ENCODE measurements at places on chromosomes 3 and 15.
A peak's percentile ranks its signal among the peaks of the same experiment; 100 is the strongest.

DNA sequence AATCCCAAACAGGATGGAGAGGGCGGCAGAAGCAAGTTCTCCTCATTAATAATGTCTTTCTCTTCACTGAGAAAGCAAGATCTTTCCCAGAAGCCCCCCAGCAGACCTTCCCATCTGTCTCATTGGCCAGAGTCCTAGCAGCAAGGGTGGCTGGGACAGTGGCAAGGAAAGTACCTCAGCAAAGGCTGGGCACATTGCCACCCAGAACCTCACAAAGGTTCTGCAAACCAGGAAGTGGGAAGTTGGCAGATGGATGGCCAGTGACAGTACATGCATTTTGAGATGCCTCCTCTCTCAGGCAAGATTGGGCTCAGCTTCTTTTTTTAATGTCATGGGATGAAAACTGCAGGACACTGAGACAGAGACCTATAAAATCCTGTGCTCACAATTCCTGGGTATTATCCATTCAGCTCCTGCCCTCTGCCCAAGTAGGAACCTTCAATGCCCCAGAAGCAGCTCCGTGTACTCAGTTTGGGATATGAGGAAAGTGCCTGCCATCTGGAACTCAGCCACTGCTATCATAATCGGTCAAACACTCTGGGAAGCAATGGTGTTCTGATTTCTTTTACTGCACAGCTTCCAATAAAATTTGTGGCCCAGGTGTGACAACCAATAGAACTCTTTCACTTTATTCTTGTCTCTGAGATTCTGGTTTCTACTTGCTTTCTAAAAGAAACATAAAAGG lies 25.5 kb downstream of the DPH3 start:
- DNase-seq: no peak

GRCh38 chr3:48950051-48950450 lies 31.4 kb downstream of the ARIH2 start:
- no peak for DNase-seq

DNA sequence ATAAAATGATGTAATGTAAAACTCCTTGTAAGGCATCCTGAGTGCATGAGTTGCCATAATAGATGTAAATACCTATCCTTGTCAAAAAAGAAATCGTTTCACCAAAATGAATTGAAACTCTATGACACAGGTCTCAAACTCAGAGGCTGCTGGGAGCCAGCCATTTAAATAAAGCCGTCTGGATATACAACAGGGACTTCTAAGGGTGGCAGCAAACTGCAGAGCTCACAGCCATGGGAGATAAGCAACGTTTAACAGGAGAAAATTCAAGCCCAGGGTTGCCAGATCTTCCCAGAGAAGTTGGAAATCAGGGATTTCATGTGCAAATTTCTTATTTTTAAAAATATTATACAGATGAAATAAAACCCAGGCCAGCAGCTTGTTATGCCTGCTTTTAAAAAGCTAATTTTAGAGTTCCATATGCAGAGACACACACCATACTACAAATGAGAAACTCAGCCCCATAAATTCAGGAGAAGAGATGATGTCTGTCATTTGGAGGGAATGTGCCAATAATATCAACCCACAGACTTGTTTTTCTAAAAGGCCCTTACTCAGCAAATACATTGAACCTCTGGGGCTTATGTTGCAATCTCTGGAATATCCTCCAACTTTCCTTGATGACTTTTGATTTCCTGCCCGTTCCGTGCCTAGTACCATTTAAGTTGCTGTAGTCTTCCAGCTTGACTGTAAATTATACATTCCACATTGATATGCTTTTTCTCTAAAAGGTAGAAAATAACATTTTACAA lies 75.6 kb downstream of the AQP9 start:
- DNase-seq: no peak

DNA sequence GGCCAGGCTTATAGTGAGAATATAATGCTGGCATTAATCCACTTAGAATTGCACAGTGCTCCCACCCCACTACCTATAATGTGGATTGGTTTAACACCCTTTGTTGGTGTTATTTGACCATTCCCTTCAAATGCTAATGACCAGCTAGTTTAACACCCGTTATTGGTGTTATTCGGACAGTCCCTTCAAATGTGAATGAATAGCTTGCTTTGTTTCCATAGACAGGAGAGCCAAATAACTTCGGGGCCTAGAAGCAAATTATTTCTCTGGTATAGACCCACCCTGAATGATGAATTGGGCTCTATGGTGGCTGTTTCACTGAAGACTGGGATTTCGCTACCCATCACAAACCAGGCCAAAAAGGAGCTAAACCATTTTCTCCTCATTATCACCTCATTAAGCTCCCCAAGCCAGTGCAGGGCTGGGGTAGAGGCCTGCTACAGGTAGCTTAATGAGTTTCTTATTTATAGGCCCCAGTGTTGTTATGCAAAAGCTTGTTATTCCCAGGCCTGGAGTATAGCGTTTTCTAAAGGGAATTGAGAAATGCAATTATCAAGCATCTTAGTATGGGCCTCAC lies 494.1 kb upstream of the DPH6 start:
- no peak for DNase-seq

DNA sequence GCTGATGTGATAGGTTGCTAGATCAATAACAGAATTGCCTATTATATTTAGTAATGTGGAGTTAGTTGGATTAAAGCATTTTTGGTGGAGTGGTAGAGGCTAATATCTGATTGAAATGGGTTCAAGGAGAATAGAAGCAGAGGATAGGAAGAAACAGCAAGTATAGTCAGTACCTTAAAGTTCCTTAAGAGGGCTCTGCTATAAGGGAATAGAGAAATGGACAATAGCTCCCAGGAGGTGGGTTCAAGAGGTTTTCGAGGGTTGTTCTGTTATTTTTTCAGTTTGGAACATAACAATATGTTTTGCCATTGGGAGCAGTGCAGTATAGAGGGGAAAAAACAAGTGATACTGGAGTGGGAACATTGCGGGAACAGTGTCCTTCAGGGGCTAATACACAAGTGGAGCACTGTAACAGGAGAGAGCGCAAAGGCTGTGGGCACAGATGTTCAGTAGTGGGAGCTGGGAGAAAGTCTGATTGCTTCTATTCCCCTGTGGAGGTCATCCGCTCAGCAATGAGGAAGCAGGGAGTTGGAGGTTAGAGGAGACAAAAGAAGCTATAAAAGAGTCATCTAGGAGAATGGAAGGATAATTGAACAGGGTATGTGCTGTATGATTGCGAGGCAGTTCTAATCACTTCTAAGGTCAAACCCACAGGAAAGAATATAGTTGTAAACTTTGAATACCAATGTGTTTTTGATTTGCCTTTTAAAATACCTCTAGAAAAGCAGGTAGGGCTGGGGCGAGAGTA lies 3.3 kb downstream of the MRPS11 start:
- DNase-seq: no peak

DNA sequence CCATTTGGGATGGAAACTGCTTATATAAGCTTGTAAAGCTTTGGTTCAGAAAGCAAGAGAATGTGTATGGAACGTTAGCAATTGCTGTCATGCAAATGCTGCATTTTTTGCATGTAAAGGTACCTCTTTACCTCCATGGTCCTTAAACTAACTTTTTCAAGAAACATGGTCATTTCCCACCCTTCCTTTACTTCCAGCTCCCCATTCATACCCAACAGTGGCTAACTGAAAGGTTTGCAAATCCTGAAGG lies 84.3 kb downstream of the SMAD3 start:
- DNase-seq: no peak

DNA sequence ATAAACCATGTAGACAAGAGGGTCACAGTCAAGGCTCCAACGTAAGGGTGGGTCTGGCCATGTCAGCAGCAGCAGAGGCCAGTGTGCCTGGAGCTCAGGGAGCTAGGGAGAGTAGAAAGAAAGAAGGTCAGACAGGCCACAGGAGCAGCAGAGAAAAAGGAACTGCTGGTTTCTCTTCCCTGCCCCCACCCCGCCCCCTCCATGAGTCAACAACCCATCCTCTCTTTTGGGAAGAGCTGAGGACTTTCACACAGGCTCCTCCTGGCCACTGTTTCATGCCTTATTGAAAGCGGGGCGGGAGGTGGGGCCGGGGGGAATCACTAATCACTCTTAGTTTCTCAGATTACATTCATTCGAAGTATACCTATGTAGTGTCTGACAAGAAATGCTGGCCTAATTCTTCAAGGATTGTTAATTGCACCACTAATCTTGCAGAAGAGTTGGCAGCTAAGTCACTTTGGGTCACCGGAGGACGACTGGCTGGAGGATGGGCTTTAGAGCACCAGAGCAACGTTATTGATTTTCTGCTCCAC lies 9.1 kb upstream of the SCG3 start:
- no peak for DNase-seq

- no peak for DNase-seq
Observed at GRCh38 chr3:130395916-130396315, 50.4 kb downstream of the COL6A5 start.

DNA sequence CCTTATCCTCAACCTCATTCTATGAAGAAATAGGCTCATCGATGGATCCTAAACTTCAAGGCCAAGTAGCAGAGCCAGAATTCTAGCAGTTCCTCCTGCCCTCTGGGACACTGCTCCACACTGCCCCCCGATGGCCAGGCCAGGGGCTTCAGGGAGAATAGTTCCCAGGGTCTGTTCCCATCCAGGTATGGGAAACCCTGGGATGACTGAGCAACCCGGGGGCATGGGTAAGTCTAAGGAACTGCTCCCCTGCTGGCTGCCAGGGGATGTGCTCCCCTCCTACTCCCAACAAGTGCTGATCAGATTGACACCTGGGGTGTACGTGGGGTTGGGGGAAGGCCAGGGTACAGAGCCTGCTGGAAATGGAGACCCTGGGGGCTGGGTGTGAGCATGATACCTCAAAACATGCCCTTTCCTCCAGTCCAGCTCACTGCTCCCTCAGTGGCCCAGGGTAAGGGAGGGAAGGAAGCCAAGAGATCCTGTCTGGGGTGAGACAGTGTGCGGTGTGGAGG lies 7.6 kb downstream of the ULK3 start:
- peak; percentile 74 for DNase-seq

- no peak for DNase-seq
Observed at GRCh38 chr15:96359616-96360521, 29.4 kb downstream of the NR2F2 start.

- no peak for DNase-seq
Observed at GRCh38 chr3:187287256-187287655, 4.3 kb downstream of the MASP1 start.

GRCh38 chr15:36053746-36054145 lies 507.8 kb upstream of the DPH6 start:
- DNase-seq: no peak

GRCh38 chr15:42131826-42132806 lies 24.3 kb downstream of the PLA2G4F start:
- DNase-seq: peak; percentile 11

- DNase-seq: no peak
Observed at GRCh38 chr15:82911458-82911857, 41.1 kb downstream of the HOMER2 start.

GRCh38 chr3:149623824-149624223 lies 34.0 kb downstream of the WWTR1 start:
- no peak for DNase-seq

DNA sequence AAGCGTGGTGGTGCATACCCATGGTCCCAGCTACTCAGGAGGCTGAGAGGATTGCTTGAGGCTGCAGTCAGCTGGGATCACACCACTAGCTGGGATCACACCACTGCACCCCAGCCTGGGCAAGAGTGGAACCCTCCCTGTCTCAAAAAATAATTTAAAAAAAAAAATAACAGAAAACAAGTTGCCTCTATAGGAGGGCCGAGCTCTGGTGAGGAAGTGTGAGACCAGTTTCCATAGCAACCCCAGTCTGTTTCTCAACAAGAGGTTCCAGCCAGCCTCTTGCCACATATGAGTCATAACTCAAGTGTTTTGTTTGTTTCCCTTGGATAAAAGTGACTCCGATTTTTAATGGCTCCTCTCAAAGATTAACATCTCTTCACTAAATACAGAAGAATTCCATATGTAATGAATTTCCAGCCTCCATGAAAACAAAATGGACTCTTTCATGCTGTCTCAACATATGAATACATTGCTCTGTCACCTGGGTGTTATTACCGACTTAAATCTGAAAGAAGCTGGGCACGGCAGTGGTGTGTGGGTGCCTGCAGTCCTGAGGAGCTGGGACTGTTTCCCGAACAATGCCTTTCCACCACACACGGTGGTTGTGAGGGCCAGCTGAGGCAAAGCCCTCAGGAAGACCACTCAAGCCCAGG lies 19.7 kb downstream of the TMEM43 start:
- peak; percentile 48 for DNase-seq

DNA sequence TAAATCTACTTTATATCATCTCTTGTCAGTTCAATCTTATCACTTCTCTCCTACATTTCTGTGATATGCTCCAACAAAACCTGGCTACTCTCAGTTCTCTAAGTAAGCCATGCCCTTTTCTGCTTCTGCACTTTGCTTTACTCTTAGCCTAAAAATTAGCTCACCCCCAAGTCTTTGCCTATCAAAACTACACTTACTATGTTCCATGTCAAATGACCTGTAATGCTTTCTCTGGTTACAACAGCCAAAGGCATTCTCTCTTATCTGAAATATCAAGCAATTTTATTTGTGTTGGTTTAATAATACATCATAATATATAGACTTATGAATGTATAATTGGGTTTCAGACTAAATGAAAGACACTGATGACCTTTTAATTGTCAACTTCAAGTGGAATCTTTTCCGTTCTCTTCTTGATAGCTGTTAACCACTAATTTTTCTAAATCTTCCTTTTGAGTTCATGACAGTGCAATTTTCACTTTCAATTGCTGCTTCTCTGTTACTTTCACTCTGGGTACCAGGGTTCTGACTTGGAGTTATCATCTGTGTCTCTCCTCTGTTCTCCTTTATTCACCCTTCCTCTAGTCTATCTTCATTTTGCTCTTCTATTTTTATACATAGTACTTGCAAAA lies 619.0 kb upstream of the GOLIM4 start:
- DNase-seq: no peak

GRCh38 chr3:136255672-136256406 lies 5.7 kb downstream of the PCCB start:
- no peak for DNase-seq

All from activated T-cell treated with anti-CD3 and anti-CD28 coated beads, Interleukin-2, amount 50 U/mL, for 48 hours (primary cell).